ENCODE measurements at places on chromosomes 16 and 17. TPM values are rescaled to one million over a fixed set of nuclear protein-coding genes. Genes with fewer than 3 reads are reported as not detected.

DNA sequence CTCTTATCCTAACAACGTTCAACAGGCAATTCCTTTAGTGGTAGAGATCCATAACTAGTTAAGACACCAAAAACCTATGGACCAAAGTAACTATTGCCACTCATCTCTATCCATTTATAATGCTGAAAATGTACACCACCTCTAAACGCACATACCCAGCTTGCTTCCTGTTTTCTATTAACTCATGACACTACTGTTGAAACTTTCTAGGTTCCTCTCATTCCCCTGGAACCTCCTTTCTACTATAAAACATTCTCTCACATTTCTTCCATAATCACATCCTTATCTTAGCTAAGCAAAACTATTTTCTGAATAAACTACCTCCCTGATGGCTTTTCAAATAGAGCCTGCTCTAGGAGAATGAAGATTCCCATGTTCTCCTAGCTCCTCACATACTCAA lies 42.9 kb upstream of the KSR1 start:
- no peak overlapping the region for H3K4me3 ChIP-seq
- no peaks in the 10 kb centered on the region for H3K36me3 ChIP-seq
- H3K27me3 ChIP-seq: peaks cover 6% of the 10 kb centered on the region
- no peak for DNase-seq
- H3K27ac ChIP-seq: no peak overlapping the region

GRCh38 chr17:69916761-69917160 lies 158.3 kb upstream of the KCNJ16 start:
- H3K4me3 ChIP-seq: no peak overlapping the region
- no peaks in the 10 kb centered on the region for H3K27me3 ChIP-seq
- H3K4me1 ChIP-seq: no peaks in the 10 kb centered on the region
- no peaks in the 10 kb centered on the region for H3K36me3 ChIP-seq
- no peak overlapping the region for H3K27ac ChIP-seq

GRCh38 chr17:17175917-17176316 lies 30.2 kb downstream of the PLD6 start:
- H3K27ac ChIP-seq: peak overlapping the region; percentile 55
- no peak overlapping the region for H3K4me3 ChIP-seq
- peaks cover 21% of the 10 kb centered on the region for H3K4me1 ChIP-seq
- DNase-seq: no peak
- peaks cover 16% of the 10 kb centered on the region for H3K36me3 ChIP-seq

DNA sequence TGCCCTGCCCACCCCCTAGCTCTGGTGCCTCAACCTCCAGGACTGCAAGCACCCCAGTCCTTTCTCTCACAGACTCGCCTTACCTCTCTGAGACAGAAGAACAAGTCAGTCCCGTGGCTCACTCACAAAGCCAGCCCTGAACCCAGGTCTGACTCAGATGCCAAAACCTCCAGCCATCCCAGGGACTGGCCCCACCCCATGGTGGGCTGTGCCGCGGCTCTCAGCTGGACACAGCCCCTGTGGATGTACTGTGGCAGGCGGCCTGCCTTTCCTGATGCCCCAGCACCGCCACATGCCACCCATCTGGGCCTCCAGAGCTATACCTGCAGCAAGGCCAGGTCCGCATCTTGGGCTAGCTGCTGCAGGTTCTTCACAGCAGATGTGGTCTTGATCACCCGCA lies 19.8 kb downstream of the MPG start:
- no peaks in the 10 kb centered on the region for H3K27me3 ChIP-seq
- no peak overlapping the region for H3K4me3 ChIP-seq
- H3K4me1 ChIP-seq: peaks cover 6% of the 10 kb centered on the region
- H3K27ac ChIP-seq: no peak overlapping the region
- DNase-seq: no peak
- no peaks in the 10 kb centered on the region for H3K36me3 ChIP-seq

BIRC5 gene
- 42.4 TPM for total RNA-seq

GRCh38 chr16:48559462-48560211 lies 50.3 kb downstream of the N4BP1 start:
- H3K4me3 ChIP-seq: no peak overlapping the region
- H3K36me3 ChIP-seq: peaks cover 35% of the 10 kb centered on the region
- peaks cover 65% of the 10 kb centered on the region for H3K4me1 ChIP-seq
- DNase-seq: no peak
- peak overlapping the region; percentile 85 for H3K27ac ChIP-seq

CDIPT gene
- total RNA-seq: 62.9 TPM

CTRB1 gene
- not detected for total RNA-seq
